ENCODE measurements at places on chromosomes 13 and 19. TPM values are rescaled to one million over a fixed set of nuclear protein-coding genes. Genes with fewer than 3 reads are reported as not detected.

The PTPRH gene
- total RNA-seq: 0.39 TPM

The SAFB gene
- 63.9 TPM for total RNA-seq

The LYPD5 gene
- total RNA-seq: 0.37 TPM

The MEIOSIN gene
- 0.07 TPM for total RNA-seq

The SLC25A42 gene
- total RNA-seq: 0.37 TPM

The GALP gene
- total RNA-seq: not detected

The DNAAF3 gene
- 2.0 TPM for total RNA-seq

All from HT1080 (cell line).